Muscle of leg (tissue), 16 donors: ENCODE measurements at places on chromosomes 1 and 21. TPM values are rescaled to one million over a fixed set of nuclear protein-coding genes. Genes with fewer than 3 reads are reported as not detected.

- peak; percentile 84 for DNase-seq
These were observed 4.4 kb downstream of the CYB561D1 start for GRCh38 chr1:109498161-109498801.

DNA sequence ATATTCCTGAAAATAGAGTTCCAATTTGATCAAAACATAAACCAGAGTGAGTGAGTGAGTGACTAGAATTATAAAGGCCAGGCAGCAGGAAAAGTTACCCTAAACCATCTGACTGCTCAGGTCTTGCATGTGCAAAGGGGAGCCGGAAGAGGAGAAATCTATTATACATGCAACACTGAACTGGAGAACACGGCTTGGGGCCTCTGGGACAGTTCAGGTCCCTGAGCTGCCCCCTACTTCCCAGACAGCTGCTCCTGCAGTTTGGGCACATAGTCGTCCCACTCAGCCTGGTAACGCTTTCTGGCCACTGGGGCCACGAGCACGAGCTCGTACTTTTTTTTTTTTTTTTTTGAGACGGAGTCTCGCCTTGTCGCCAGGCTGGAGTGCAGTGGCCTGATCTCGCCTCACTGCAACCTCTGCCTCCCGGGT is 40.1 kb downstream of the PTPRC start:
- no peak for DNase-seq

- peak; percentile 83 for DNase-seq
These were observed 648 bp downstream of the ATP1A1 start for GRCh38 chr1:116373431-116374352.

DNA sequence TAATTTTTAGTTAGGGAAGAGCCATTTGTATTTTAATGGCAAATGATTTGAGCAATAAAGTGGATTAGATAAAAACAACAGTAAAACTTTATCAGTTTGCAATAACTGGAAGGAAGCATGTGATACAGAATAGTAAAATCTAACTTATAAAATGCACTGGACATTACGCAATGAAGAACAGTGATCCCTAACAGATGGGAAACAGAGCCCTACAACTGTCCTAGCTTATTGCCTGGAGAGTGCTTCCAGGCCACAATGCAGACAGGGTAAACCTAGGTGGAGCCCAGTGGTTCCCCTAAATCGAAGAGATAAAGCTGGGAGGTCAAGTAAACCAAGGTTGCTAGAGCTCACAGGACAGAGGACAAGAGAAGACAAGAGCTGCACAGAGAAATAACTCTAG is 7.0 kb downstream of the OMA1 start:
- DNase-seq, result no peak

- DNase-seq, result no peak
These were observed 131.3 kb upstream of the FMN2 start for GRCh38 chr1:239960366-239960765.

DNA sequence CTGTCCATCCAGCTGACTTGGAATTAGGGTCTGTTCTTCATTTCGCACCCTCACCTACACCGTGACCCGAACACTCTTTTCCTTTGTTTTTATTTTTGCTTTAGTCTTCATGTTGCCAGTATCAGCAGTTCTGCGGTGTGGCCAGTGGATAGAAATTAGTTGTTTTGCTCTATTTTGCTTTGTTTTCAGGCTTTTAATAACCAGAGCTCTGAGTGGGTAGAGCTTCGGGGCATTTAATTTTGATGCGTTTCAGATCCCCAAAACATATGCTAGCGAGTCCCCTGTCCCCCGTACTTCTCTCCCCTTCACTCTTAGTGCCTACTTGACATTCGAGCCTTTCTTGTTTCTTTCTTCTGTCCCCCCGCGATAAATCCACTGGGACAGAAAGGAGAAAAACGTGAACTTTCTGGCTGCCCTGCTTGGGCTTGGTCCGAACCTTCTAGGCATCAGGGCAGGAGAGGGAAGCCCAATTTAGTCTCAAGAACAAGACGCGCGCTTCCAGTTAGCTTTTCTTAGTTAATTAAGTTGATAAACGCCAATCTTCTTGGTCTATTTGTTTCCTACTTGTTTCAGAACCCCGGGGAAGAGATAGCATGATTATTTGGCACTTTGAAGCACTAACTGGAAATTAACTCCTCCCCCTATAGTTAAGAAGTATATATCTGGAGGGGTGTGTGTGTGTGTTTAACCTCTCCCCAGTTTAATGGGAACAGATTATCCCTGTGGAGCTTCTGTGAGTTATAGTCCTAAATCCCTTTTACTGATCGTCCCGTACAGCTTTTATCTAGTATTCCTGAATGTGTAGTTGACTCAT is 839 bp downstream of the SWT1 start:
- peak; percentile 45 for DNase-seq

GRCh38 chr1:18161690-18162089 is 54.1 kb downstream of the IGSF21 start:
- peak; percentile 35 for DNase-seq

- DNase-seq, result peak; percentile 65
These were observed 189.7 kb downstream of the SEC16B start for GRCh38 chr1:177780096-177780700.

DNA sequence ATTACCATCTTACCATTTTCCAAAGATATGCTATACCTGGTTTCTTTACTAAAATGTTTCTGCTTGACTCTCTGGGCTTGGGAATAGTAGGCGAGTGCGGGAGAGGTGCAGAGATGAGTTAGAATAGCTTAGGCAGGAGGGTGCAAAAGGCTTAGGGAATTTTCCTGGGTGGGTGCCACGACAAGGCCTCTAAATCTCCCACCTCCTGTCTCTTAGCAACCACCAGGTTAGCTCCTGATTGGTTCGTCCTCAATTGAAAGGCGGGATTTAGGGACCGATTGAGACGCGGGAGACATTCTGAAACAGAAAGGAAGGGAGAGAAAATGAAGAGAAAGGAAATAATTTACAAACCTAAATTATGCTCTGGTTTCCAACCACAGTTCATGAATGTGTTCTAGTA is 3.1 kb downstream of the ACKR1 start:
- DNase-seq, result no peak

- DNase-seq, result no peak
These were observed 32.7 kb downstream of the C1orf21 start for GRCh38 chr1:184419350-184420161.

DNA sequence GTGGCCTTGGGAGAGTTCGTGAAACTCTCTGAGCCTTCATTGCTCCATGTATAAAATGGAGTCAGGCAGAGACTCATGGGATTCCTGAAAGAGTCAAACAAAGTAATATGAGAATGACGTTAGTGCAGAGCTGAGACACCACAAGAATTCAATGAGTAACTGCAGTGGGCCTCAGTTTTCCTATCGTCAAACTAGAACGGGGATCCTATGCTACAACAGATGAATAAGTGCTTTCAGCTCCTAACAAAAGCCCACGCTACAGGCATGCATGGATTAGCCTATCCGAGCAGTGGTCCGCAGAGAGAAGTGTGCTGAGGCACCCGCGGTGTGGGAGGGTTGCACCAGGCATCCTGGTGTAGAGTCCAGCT is 124.7 kb downstream of the SYF2 start:
- no peak for DNase-seq

- DNase-seq, result no peak
These were observed 60.2 kb downstream of the CHRM3 start for GRCh38 chr1:239446611-239447010.

Gene MEGF6
- 20.8 TPM for total RNA-seq

Gene LPAR3
- 0.13 TPM for total RNA-seq

Gene LY9
- total RNA-seq, result 0.13 TPM

Gene NCAM2
- 4.5 TPM for total RNA-seq

Gene C1orf87
- 0.71 TPM for total RNA-seq
